ENCODE measurements at places on chromosomes 12 and 14.

GRCh38 chr12:42669553-42669952 lies 80.0 kb upstream of the PRICKLE1 start:
- DNase-seq, result no peak

- DNase-seq, result no peak
Observed at GRCh38 chr12:120856980-120857379, 47.2 kb downstream of the SPPL3 start.

DNA sequence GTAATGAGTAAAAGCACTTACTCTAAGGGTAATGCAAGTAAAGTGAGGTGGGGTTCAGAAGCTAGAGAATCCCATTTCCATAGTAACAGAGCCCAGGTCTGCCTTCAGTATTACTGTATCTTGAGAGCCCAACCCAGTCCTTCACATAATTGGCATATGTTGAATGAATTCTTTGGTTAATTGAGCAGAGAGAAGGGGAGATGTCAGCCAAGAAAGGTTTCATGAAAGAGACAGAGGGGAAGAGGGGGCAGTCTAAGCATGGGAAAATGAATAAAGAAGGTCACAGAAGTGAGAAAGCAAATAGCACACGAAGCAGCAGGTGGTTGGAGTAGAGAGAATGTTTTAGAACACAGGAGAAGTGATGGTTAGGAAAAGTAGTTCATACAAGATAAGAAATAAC lies 371.1 kb downstream of the SEC23A start:
- no peak for DNase-seq

GRCh38 chr12:43210485-43211192 lies 341.4 kb downstream of the ADAMTS20 start:
- no peak for DNase-seq

GRCh38 chr14:102086709-102086971 lies 204 bp downstream of the HSP90AA1 start:
- no peak for DNase-seq

GRCh38 chr14:97179573-97179972 lies 382.4 kb downstream of the VRK1 start:
- no peak for DNase-seq

GRCh38 chr14:97866195-97866594 lies 1069.0 kb downstream of the VRK1 start:
- no peak for DNase-seq

GRCh38 chr14:103140316-103141109 lies 17.3 kb downstream of the TNFAIP2 start:
- DNase-seq, result no peak

GRCh38 chr12:98868076-98868475 lies 223.0 kb downstream of the APAF1 start:
- no peak for DNase-seq

DNA sequence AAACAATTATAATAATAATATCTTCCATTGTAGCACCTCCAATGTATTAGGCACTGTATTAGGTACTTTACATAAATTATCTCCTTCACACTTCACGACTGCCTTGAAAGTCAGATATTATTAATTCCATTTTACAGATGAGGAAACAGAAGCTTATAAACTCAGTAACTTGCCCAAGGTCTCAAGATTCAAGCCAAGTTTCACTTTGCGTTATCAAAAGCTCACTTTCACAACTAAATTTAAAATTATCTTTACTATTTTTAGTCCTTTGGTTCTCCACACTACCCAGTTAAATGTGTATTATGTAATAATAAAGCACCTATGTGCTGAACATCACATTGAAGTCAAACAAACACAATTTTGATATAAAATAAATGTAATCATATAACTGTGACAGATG lies 55.8 kb downstream of the NUMB start:
- no peak for DNase-seq

DNA sequence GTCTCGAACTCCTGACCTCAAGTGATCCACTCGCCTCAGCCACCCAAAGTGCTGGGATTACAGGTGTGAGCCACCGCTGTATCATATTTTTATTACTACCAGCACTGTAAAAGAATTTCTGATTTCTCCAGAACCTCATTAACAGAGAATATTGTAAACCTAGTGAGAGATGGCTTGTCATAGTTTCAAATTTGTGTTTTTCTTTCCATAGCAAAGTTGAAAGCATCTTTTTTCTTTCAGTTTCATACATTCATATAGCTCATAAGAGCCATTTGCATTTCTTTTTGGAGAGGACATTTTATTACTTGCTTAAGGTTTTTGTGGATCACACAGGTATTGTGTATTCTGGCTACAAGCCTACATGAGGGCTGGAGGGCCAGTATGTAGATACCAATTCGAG lies 58.0 kb downstream of the MIS18BP1 start:
- DNase-seq, result no peak

DNA sequence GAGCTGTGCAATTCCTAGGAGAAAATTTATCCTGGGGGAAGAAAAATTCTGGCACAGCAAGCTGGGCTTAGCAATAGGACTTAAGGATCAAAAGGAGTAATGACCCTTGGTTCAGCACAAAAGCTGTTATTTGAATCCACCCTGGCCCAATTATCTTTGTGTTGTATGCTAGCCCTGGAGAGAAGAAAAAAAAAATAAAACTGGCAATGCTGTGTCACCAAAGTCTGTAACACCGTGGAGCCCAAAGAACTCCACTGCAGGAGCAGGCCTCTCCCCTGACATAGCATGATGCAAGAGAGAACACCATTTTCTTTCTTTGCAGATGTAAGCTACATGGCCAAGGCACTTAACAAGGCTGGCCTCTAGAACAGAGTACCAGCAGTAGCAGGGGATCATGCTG lies 63.0 kb upstream of the ARHGAP5 start:
- no peak for DNase-seq

DNA sequence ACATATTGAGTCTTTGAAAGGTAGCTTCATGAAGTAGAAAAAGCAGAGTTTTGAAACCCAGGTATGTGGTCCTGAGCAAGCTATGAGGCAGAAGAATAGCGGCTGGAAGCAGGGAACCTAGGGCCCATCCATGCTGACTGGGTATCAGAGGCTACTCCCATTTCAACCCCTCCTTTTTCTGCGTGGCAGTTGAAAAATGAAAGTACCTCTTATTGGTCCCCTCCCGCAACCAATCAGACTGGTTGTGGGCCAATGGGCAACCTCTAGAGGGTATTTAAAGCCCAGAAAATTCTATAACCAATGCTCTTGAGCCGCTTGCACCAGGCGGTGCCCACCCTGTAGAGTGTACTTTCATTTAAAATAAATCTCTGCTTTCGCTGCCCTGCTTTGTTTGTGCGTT lies 1.6 kb upstream of the SNRPF start:
- no peak for DNase-seq

DNA sequence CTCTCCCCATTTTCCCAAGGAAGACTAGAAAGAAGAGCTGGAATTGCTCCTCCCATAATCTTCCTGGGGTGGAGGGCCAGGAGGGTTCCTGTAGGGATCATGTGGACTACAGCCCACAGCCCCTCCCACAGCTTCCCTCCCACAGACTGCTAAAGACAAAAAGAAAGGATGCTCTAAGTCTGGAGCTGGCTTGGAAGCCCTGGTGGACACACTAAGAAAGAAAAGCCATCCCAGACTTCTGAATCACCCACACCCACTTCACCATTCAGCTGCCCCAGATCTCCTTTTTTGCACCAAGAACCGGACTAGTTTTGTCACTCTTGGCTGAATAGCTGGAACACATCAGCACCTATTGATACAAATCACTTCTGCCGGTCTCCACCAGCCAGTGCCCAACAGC lies 56.8 kb upstream of the PLXNC1 start:
- no peak for DNase-seq

GRCh38 chr12:117018276-117018675 lies 80.9 kb downstream of the TESC start:
- DNase-seq, result no peak

GRCh38 chr14:97796511-97796910 lies 999.3 kb downstream of the VRK1 start:
- DNase-seq, result no peak

DNA sequence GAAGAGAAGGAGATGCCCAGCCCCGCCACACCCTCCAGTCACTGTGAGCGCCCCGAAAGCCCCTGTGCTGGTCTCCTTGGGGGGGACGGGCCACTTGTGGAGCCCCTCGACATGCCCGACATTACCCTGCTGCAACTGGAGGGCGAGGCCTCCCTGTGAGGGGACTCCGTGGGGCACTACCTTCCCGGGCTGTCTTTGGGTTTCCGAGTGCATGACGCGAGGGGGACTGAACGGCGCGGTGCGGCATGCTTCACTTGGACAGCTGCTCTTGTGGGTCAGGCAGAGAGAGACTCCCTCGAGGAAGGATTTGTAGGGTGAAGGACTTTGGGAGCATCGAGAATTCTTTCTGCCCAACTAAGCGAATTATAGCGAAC lies 1.1 kb downstream of the CCDC184 start:
- no peak for DNase-seq

GRCh38 chr12:57733928-57734327 lies 4.6 kb downstream of the AGAP2 start:
- DNase-seq, result no peak

GRCh38 chr12:67592228-67593011 lies 56.1 kb upstream of the DYRK2 start:
- DNase-seq, result no peak

- DNase-seq, result no peak
Observed at GRCh38 chr12:57579011-57579410, 12.0 kb upstream of the PIP4K2C start.

DNA sequence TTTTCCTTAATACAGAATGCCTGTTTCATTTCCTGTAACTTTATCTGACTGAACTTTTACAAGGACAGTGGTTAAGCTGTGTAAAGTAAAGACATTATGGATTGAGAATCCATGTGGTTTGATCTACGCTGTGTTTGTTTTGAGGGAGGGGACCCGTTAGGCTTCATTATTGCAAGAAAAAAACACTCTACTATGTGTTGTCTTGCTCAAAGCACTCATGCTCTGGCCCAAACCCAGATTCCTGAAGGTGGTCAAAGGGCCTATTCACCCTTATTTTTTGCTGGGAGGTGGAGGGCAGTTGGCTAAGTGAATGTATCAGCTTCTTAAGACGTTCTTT lies 11.9 kb downstream of the RNF10 start:
- no peak for DNase-seq

GRCh38 chr12:49524660-49525324 lies 14.0 kb upstream of the KCNH3 start:
- DNase-seq, result no peak

- no peak for DNase-seq
Observed at GRCh38 chr14:31263485-31264133, 56.0 kb upstream of the HECTD1 start.

DNA sequence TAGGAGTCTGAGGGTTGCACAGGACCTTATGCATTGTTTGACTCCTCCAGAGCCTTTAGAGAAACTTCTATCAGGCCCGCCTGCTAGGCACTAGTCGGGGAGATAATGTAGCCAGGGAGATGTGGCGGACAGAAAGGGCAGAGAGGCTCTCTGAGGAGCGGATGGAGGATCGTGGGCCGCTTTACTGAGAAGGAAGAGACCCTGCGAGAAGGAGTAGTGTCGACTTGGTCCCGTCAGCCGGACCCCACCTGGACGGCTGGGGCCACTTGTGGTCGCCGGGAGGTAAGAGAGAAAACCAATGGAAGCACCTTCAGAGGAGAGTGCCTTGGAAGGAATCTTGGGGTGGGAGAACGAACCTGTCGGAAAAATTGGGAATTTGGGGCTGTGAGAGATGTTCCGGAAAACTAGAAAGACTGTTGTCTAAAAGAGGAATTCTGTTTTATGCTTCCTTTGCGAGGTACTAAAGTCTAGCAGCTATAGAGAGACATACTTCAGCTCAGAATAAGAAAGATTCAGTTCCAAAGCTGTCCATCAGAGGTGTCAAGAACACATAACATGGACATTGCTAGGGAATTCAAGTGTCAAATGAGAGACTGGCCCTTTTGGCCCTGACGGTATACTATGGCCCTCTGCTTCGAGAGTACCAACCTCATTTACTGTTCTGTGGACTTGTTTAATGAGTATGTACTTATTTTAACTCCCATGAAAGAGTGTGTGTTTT lies 660 bp upstream of the MCRS1 start:
- no peak for DNase-seq

DNA sequence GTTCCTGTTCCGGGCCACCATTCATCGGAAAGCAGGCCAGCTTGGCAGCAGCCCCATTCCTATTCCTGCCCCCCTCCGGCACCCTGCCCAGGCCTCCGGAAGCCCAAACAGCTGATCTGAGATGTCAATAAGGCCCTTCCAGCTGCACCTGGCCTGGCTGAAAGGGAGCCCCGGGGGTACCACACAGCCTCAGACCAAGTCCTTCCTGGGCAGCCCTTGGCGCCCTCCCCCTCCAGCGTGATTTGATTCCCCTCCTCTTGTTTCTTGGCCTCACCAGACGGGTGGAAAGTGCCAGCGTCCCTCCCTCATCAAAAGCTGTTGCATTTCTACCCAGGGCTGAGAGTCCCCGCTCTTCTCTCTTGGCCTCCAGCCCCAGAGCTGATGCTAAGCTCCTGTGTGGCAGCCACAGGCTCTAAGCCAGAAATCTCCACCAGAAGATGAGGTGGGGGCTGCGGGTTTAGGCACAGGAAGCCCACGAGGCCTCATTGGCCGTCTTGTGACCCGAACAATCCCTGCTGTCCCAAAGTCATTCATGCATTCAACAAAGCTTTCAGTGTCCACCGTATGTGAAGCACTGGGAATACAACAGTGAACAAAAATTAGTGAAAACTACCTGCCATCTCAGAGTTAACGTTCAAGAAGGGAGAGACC lies 215.4 kb downstream of the SLC41A2 start:
- no peak for DNase-seq

GRCh38 chr14:66078006-66078405 lies 408.2 kb upstream of the CCDC196 start:
- no peak for DNase-seq

DNA sequence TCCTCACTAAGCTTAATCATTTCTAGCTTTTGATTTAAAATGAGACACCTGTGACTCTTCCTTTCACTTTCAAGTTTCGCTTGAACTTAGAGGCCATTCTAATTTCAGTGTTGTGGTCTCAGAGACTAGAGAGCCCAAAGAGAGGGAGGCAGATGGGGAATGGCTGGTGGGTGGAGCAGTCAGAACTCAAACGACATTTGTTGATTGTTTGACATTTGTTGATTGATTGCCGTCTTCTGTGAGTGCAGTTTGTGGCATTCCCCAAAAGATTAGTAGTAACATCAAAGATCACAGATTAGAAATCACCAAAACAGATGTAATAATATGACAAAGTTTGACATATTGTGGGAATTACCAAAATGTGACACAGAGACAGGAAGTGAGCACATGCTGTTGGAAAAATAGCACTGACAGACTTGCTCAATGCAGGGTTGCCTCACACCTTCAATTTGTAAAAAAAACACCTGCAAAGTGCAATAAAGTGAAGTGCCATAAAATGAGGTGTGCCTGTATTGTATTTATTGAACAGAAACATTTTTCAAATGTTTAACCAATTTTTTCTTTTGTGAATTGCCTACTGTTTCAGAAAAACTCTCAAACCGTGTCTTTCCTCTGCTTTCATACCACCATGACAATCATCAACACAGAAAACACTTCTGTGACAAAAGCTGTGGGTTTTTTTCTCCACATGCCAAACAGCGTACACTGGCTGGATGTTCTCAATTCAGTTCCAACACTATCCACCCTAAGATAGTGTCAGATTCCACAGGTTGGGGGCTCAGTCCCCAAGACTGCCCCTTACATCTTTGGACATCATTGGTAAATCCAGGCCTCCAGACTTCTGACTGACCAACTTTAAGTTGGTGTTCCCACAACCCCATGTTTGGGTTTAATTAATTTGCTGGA lies 376.3 kb upstream of the RGS6 start:
- DNase-seq, result peak; percentile 44

GRCh38 chr12:2053691-2054090 lies 904 bp downstream of the CACNA1C start:
- no peak for DNase-seq

GRCh38 chr12:102685172-102685571 lies 204.8 kb upstream of the IGF1 start:
- no peak for DNase-seq
